T-helper 2 cell treated with Interferon-gamma antibody and Interleukin-4, amounts not matched to agents 5 μg/mL and 100 μg/mL, for 36 hours (primary cell): ENCODE measurements at places on chromosomes 5 and 9.

DNA sequence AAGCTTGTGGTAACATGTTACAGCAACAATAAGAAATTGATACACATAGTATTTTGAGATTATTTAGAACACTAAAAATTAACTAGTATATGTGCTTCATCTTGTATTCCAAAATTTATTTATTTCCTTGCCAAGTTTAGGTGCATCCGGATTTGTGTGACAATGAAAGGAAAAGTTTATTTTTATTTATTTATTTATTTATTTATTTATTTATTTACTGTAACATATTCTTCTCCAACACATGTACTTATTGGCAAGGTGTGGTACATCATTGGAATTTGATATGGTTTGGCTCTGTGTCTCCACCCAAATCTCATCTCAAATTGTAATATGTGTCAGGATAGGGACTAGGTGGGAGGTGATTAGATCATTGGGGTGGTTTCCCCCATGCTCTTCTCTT lies 373.3 kb upstream of the EDIL3 start:
- DNase-seq = no peak

DNA sequence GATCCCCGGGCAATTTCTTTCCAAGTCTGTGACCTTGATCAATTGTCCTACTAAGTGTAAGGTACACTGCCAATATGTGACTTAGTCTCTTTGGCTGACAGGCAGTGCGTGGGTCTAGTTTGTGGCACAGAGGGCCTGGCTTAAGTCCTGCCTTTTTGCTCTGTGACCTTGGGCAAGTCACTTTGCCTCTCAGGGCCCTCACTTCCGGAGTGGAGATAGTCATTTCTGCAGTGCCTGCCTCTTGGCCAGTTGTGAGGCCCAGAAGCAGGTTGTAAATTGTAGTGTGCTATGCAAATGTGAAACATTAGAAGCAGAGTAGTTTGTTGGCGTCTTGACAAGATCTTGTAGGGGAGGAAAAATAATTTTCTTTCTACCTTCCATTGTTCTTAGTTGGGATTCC lies 39.0 kb downstream of the KIF4B start:
- DNase-seq = no peak

DNA sequence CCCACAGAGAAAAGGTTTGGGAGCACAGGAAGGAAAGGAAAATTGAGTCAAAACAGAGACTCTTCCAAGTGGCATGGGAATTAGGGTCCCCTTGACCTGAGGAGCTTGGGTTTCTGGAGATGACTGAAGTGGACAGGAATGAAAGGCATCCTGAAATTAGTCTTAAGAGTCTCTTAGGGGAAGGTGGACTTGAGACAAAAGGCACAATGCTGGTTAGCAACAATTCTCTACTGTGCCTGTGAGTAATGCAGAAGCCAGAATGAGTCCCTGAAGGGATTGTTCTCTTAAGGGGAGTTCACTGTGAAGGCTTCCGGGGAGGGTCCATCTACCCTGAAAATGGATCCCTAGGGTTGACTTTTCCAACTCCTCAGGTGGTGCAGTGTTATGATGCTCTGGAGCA lies 58.4 kb upstream of the FOXE1 start:
- DNase-seq = no peak

GRCh38 chr5:58919833-58920232 lies 337.0 kb downstream of the RAB3C start:
- DNase-seq = no peak

GRCh38 chr5:163248871-163249270 lies 188.5 kb upstream of the CCNG1 start:
- DNase-seq = no peak
